Caco-2 (cell line): ENCODE measurements at places on chromosomes 1 and 21.

- no peak for DNase-seq
Observed at GRCh38 chr1:168097921-168098528, 38.7 kb downstream of the GPR161 start.

- no peak for DNase-seq
Observed at GRCh38 chr1:184802354-184803179, 47.9 kb upstream of the EDEM3 start.

DNA sequence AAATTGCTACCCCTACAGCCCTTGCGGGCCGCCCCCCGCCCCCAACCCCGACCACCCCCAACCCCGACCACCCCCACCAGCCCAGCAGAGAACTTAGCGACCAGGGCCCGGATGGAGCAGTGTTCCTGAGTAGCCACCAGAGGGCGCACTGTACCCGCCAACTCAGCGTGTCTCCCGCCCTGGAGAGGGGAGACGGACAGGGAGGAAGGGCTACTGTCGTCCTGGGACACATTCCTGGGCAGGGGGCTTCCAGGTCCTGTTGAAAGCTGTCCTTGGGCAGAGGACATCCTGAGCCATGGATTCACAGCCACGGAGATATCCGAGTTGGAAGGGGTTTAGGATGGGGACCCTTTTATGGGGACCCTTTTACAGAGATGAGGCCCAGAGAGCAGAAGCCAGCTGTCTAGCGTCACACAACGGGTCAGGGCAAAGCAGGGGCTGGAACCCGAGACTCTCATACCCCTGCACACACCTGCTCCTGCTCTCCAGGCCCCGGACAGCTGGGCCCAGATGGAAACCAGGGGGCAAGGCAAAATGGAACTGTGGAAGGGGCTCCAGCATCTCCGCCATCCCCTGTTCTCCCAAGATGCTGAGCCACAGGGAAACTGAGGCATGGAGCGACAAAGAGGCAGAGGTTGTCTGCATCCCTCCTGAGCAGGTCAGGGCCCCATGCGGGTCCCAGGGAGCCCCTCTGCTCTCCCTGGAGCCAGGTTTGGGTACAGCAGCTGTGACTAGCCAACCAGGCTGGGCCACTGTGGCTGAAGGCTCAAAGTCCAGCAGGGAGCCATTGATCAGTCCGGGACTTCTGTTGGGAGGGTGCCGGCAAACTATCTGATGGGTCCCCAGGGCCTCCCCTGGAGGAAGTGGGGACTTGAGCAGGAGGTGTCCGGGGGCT, 25.0 kb upstream of the LAPTM5 start:
- DNase-seq = peak; percentile 80

DNA sequence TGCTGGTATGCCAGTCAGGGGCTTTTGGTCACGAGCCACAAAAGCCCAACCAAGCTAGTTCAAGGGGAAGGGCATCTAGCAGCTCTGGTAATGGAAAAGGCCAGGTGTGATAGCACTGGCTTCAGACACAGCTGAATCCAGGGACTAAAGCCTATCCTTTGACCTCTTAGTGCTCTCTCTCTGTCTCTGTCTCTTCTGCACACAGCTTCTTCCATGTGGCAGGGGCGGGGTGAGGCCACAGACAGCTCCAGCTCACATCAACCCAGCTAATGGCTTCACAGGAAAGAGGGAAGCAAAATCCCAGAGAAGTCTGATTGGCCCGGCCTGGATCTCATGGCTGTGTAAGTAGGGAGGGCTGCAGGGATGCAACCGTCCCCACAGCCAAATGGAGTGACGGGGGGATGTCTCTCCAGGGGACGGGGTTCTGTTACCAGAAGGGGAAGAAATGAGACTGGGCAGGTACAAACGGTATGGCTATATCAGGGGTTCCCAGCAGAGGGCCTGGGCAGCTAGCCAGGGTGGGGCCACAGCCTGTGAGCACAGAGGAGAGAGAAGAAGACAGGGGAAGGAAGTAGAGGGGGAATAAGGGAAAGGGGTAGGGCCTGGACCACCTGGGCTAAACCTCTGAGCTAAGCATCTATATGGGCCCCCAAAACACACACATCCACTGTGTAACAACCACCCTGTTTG, 42.4 kb downstream of the FBXO2 start:
- no peak for DNase-seq

DNA sequence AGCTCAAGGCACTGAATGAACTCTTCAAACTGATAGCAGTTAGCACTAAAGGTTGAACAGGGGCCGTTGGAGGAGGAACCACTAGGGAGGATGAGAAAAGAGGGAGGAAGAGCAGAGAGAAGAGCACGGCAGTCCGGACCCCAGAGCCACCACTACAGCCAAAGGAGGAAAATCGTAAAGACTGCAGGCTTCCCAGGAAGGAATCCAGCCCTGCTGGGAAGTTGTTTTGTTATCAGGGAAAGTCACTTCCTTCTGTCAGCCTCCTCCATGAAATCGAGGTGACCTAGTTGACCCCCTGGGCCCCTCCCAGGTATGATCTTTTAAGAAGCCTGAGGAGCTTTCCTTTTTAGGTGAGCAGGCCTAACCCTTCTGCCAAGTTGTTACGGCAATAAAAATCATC, 88.2 kb downstream of the PBX1 start:
- no peak for DNase-seq

- DNase-seq = no peak
Observed at GRCh38 chr1:36204347-36204909, 19.8 kb upstream of the THRAP3 start.

- DNase-seq = no peak
Observed at GRCh38 chr1:102783487-102783886, 324.8 kb downstream of the COL11A1 start.

GRCh38 chr1:188937965-188938551, 1539.6 kb downstream of the BRINP3 start:
- no peak for DNase-seq

- no peak for DNase-seq
Observed at GRCh38 chr1:202697038-202697437, 13.2 kb downstream of the SYT2 start.

GRCh38 chr21:21084179-21084578, 86.0 kb downstream of the NCAM2 start:
- no peak for DNase-seq

GRCh38 chr1:161304927-161305866, 4.6 kb downstream of the MPZ start:
- DNase-seq = no peak

DNA sequence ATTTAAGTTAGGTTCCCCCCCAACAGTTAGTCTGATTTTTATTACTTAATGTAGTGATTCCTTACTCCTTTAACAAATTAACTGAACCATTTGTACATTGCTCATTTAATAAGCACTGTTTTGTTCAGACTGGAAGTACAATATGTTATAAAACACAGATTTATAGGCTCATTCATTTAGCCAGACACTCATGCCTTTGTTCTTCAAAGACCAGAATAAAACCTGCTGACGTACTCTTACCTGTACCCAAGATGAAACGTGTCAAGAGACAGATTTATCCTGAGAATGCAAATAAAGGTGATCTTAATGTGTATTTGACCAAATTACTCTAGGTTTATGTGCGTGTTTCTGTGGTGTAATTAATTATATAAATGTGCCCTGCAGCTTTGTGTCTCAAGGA, 92.8 kb downstream of the INTS7 start:
- DNase-seq = no peak
